ENCODE measurements at places on chromosomes 5 and 9. TPM values are rescaled to one million over a fixed set of nuclear protein-coding genes. Genes with fewer than 3 reads are reported as not detected.

The LPAR1 gene
- 30.7 TPM for total RNA-seq

The STKLD1 gene
- not detected for total RNA-seq

The FGF18 gene
- total RNA-seq: not detected

The CER1 gene
- total RNA-seq: not detected

DNA sequence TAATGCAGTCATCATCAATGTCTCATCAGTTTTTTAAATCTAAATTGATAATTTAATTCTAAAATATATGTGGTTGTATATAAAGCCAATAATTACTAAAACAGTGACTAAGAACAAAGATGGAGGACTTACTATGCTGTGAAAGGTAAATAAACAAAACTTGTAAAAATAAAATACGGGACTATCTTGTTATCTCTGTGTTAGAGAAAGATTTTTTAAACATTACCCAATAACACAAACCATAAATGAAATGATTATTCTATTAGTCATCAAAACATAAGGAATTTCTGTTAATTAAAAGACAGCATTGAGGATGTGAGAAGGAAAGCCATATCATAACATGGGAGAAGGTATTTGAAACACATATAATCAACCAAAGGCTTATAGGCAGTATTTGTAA lies 226.2 kb upstream of the SMC2 start:
- H3K36me3 ChIP-seq: no peaks in the 10 kb centered on the region
- H3K4me1 ChIP-seq: no peaks in the 10 kb centered on the region
- no peak for DNase-seq
- H3K27me3 ChIP-seq: no peaks in the 10 kb centered on the region

- H3K4me1 ChIP-seq: no peaks in the 10 kb centered on the region
- no peaks in the 10 kb centered on the region for H3K27me3 ChIP-seq
- H3K36me3 ChIP-seq: no peaks in the 10 kb centered on the region
- H3K27ac ChIP-seq: peak overlapping the region; percentile 100
- no peak overlapping the region for H3K4me3 ChIP-seq
- DNase-seq: no peak
These were observed 2.6 kb upstream of the NFIL3 start for GRCh38 chr9:91426123-91426745.

DNA sequence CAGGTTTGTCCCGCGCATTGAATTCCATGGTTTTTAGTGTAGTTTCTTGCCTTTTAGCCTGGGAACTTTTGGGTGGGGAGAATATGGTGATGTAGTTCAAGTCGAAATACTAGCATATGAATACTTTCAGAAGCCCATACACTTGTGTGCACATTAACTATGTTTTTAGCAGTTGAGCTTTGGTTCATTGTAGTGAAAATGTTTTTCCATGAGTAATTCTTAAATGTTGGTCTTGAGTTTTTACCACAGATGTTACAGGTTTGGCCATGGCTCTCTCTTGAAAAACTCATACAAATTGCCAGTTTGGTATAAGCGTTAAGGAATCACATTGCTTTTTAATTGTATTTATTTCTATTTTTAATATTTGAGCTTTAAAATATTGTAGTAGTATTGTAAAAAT lies 45.6 kb downstream of the TRIO start:
- DNase-seq: no peak
- H3K4me3 ChIP-seq: no peak overlapping the region
- no peaks in the 10 kb centered on the region for H3K36me3 ChIP-seq
- no peaks in the 10 kb centered on the region for H3K27me3 ChIP-seq
- H3K27ac ChIP-seq: peak overlapping the region; percentile 95

DNA sequence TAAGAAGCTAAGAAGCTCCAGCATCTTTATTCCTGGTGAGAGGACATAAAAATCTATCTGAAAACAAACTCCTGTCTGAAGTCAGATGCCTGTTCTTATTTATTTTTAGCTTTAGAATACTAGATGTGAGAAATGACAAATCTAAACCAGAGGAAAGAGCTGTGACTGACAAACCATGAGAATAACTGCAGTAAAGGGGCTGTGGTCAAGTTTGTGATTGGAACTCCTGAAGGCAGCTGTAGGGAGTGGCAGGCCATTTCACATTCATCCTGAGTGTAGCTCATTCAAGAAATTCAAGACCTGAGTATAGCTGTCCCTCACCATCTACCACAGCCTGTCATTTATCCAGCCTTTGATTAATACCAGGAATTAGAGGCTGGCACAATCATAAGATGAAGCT lies 718.8 kb downstream of the BRINP1 start:
- H3K27me3 ChIP-seq: no peaks in the 10 kb centered on the region
- DNase-seq: no peak
- H3K27ac ChIP-seq: no peak overlapping the region

DNA sequence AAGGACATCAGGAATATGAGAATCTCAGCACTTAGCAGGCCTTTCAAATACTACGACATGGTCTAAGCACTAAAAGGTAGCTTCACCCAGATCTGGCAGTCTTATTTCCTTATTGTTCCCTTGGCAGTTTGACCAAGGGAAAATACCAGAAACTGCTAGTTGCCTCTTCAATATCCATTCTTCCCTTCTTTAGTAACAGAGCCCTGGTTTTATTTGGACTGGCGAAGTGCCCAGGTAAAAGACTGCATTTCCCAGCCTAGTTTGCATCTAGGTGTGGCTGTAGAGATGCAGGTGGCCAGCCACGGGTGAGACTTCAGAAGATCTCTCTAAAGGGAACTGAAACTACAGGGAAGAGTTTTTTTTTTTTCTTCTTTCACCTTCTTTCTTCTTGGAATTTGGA lies 21.6 kb downstream of the DMRT2 start:
- H3K27me3 ChIP-seq: no peaks in the 10 kb centered on the region
- no peaks in the 10 kb centered on the region for H3K4me1 ChIP-seq
- no peak overlapping the region for H3K4me3 ChIP-seq

GRCh38 chr5:159262472-159262858 lies 625 bp upstream of the UBLCP1 start:
- H3K4me3 ChIP-seq: peak overlapping the region; percentile 93
- no peaks in the 10 kb centered on the region for H3K27me3 ChIP-seq
- peak overlapping the region; percentile 88 for H3K27ac ChIP-seq

- no peak for DNase-seq
- H3K36me3 ChIP-seq: no peaks in the 10 kb centered on the region
- no peaks in the 10 kb centered on the region for H3K27me3 ChIP-seq
- H3K4me3 ChIP-seq: no peak overlapping the region
- no peak overlapping the region for H3K27ac ChIP-seq
These were observed 131.3 kb downstream of the GNA14 start for GRCh38 chr9:77516781-77517180.

GRCh38 chr9:27367921-27368315 lies 71.0 kb upstream of the EQTN start:
- DNase-seq: no peak
- no peaks in the 10 kb centered on the region for H3K27me3 ChIP-seq
- peaks cover 25% of the 10 kb centered on the region for H3K4me1 ChIP-seq
- no peaks in the 10 kb centered on the region for H3K36me3 ChIP-seq
- H3K4me3 ChIP-seq: no peak overlapping the region
- H3K27ac ChIP-seq: no peak overlapping the region

GRCh38 chr9:100428871-100429654 lies 2.1 kb downstream of the MSANTD3 start:
- no peaks in the 10 kb centered on the region for H3K27me3 ChIP-seq
- DNase-seq: no peak
- no peak overlapping the region for H3K4me3 ChIP-seq
- no peaks in the 10 kb centered on the region for H3K4me1 ChIP-seq

GRCh38 chr5:74897049-74897448 lies 30.9 kb upstream of the FAM169A start:
- DNase-seq: no peak
- no peak overlapping the region for H3K27ac ChIP-seq
- H3K27me3 ChIP-seq: no peaks in the 10 kb centered on the region
- no peaks in the 10 kb centered on the region for H3K4me1 ChIP-seq
- no peak overlapping the region for H3K4me3 ChIP-seq
- no peaks in the 10 kb centered on the region for H3K36me3 ChIP-seq
